ENCODE measurements at places on chromosomes 5 and 9.

- no peak for DNase-seq
Measured at GRCh38 chr9:77587851-77588250, 60.3 kb downstream of the GNA14 start.

- DNase-seq = no peak
Measured at GRCh38 chr9:122201641-122202040, 27.1 kb downstream of the LHX6 start.

DNA sequence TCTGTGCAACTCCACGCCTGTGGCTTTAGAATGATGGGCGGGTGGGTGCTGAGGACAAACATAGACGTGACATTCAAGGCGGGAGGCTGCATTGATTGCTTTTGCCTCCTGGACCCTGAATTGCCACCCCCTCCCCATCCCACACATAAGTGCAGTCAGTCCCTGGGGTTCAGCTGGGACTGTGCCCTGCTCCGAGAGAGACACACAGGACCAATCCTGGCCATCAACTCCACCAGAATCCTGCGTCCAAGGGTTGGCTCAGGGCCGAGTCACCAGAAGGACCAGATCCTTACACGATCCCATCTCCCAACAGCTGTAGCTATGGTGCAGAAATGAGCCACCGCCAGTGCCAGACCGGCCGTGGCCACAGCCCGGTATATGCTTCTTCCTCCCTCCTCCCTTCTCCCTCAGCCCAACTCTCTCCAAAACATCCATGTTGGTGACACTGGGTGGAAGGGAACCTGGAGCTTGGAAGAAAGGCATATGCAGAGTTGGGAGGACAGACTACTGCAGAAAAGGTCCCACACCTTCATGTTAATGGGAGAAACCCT is 27.4 kb downstream of the IRX2 start:
- no peak for DNase-seq

DNA sequence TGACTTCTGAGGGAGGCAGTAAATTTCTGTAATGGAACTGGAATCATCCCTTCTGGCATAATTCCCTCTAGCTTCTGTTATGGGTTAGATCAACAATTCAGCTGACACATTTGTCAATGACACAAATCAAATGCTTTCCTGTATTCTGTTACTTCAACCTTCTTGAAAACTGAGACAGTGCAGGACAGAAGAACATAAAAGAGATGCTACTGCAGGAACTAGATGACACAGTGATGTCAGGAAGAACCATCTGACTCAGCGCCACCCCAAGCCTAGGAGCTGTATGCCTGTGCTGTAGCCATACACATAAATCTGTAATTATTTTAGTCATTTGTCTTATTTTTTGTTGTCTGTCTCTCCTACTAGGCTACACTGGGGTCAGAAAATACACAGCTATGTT is 18.2 kb upstream of the CEP120 start:
- no peak for DNase-seq

- DNase-seq = no peak
Measured at GRCh38 chr5:147555176-147555575, 45.3 kb upstream of the DPYSL3 start.

Data from brain pericyte (primary cell).